Pulmonary artery endothelial cell (primary cell): ENCODE measurements at places on chromosomes 11 and 22. TPM values are rescaled to one million over a fixed set of nuclear protein-coding genes. Genes with fewer than 3 reads are reported as not detected.
A peak's percentile ranks its signal among the peaks of the same experiment; 100 is the strongest.

- no peak for DNase-seq
Measured at GRCh38 chr22:31917227-31917921, 27.0 kb upstream of the YWHAH start.

DNA sequence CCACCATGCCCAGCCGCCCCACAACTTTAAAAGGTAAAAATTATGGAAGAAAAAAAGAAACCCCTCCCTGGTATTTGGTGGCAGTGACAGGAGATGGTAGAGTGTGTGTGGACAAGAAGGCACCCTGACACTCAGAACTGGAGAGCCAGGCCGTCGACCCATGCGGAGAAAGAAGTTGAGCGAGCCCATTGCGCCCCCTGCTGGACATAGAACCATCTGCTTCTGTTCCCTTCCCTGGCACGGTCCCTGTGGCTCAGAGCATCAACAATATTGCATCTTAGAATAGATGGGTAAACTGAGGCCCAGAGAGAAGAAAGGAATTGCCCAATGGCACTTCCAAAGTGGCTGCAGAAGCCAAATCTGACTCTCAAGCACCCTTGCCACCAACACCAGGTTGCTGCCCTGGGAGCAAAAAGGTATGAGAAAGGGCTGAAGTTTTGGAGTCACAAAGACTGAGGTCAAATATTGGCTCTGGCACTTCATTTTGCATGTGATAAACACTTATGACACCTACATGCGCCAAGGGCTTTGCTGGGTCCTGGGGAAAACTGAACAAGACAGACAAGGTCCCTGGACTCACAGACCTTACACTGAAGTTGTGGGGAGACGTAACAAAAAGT is 8.6 kb downstream of the MRPL11 start:
- DNase-seq, result peak; percentile 19

DNA sequence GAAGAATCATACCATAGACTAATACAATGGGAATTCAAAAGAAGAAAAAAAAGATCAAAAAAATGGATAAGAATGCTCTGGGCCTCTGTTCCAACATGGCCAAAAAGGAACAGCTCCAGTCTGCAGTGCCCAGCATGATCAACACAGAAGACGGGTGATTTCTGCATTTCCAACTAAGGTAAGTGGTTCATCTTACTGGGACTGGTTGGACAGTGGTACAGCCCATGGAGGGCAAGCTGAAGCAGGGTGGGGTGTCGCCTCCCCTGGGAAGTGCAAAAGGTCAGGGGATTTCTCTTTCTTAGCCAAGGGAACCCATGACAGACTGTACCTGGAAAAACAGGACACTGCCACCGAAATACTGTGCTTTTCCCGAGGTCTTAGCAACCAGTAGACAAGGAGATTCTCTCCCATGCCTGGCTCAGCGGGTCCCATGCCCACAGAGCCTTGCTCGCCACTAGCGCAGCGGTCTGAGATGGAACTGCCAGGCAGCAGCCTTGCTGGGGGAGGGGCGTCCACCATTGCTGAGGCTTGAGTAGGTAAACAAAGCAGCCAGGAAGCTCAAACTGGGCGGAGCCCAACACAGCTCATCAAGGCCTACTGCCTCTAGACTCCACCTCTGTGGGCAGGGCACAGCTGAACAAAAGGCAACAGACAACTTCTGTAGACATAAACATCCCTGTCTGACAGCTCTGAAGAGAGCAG is 428.4 kb downstream of the MN1 start:
- no peak for DNase-seq

DNA sequence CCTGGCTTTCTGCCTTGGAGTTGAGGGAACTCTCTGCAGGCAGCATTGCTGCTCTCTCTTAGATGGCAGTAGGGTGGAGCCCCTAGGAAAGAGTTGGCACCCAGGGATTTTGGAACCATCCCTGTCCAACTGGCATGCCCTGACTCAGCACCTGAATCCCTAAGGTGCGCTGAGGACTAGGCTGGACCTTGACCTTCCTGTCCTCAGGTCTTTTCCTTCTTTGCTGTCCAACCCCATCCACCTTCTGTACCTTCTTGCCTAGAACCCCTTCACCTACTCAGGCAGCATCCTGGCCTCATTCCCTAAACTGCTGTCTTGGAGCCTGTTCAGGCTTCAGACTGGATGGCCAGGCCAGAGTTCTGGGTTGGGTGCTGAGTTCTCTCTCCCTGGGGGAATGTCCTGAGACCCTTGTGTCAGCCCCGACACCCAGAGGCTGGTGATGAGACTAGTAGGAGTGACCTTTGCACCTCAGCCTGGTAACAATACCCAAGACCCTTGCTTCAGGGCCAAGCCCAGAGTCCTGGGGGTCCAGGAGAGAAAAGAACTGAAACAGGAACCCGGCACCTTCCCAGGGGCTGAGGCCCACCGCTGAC is 2.5 kb upstream of the POLD4 start:
- no peak for DNase-seq

- no peak for DNase-seq
Measured at GRCh38 chr11:78295991-78296930, 107.5 kb downstream of the USP35 start.

NAA40 gene
- 12.1 and 12.6 TPM in 2 replicates for total RNA-seq

SLC22A8 gene
- not detected in 2 replicates for total RNA-seq

OR52A1 gene
- total RNA-seq, result not detected in 2 replicates

ABCG4 gene
- 0.20 and 0.35 TPM in 2 replicates for total RNA-seq

OR52I1 gene
- total RNA-seq, result not detected in 2 replicates
